Stimulated activated CD8-positive, alpha-beta memory T cell treated with anti-CD3 and anti-CD28 coated beads, Interleukin-2, amount 100 ng/mL, for 1 hour (primary cell): ENCODE measurements at places on chromosomes 5 and 9.

- no peak for DNase-seq
Measured at GRCh38 chr9:109158651-109159050, 8.4 kb downstream of the FRRS1L start.

DNA sequence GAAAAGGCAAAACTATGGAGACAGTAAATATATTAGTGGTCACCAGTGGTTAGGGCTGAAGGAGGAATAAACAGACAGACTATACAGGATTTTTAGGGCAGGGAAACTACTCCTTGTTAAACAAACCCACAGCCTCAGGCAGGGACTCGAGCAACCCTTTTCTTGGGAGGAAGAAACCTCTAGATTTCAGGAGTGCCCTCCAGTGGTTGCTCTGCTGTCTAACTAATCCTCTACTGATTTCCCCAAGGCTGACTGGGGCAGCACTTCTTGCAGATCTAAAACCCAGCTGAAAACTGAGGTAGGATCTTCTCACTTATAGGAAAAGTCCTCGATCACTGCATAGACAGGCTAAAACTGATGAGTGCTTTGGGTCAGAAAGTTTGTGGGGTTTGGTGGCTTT lies 176.8 kb downstream of the ISOC1 start:
- DNase-seq: no peak

DNA sequence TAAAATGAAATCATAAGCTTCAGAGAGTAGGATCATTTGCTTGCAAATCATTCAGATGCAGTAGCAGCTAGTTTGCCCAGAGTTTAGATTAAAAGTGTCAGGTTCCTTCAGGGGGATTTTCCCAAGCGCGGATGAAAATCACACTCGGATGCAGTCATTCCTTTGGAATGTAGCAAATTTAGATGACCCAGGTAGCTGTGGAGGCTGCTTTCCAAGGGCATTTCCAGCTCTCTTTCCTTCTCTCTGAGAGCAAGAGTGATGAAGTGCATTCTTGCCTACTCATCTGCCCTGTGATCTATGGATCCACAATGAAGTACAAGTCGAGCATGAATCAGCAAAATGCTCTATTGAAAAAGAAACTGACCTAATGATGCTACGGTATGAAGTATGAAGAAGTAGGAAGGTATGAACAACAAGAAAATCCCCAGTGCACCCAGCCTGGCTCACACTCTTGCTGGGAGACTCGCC lies 200.2 kb downstream of the PLK2 start:
- DNase-seq: no peak

- DNase-seq: no peak
Measured at GRCh38 chr5:55231029-55231918, 2.1 kb downstream of the CCNO start.

DNA sequence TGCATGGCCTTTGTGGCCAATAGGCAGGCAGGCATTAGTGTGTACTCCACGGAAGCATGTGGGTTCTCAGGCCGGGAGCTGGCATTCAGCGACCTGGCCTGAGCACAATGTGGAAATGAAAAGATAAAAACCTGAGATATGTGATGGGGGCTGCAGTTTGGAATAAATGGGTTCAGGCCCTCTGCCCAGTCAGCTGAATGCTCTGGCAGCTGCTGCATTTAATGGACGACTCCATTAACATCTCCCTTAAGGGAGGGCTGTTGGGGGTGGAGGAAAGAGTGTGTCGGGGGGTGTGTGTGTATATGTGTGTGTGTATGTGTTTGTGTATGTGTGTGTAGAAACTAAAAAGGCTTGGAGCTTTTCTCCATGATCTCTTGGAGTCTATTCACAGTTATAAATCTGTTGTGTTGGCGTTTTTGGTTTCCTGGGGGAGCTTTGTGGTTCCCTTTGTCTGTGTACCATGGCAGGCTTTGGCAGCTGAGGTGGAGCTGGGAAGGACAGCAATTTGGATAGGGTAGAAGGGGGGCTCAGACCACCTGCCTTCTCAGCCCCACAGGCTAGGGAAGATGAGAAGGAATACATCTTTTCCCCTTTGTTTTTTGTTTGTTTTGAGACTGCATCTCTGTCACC lies 27.3 kb upstream of the HSPA9 start:
- no peak for DNase-seq
